Panc1 (cell line): ENCODE measurements at places on chromosomes 11 and 22. TPM values are rescaled to one million over a fixed set of nuclear protein-coding genes. Genes with fewer than 3 reads are reported as not detected.

GRCh38 chr11:20342347-20343141 lies 21.0 kb upstream of the HTATIP2 start:
- peaks cover 5% of the 10 kb centered on the region; the same call in 1 of the 2 replicates for H3K27me3 ChIP-seq
- H3K4me3 ChIP-seq, result no peak overlapping the region
- DNase-seq, result no peak
- H3K4me1 ChIP-seq, result no peaks in the 10 kb centered on the region
- H3K36me3 ChIP-seq, result no peaks in the 10 kb centered on the region
- no peak overlapping the region for H3K27ac ChIP-seq

DNA sequence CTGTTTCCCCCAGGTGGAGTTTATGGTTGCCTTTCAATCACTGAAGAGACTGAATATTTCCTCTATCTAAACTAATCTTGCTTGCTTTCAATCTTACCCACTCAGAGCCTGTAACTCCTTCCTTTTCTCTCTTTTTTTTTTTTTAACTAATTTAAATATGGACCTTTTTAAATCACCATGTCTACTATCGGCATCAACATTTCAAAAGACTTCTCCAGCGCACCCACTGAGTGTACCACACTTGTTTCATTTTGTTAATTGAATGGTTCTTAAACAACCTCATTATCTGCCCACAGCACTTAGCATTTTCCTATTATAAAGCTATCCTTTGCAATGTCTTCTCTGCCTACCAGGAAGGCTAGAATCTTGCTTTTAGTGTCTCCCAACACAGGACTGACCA lies 1212.5 kb downstream of the LRRC4C start:
- H3K36me3 ChIP-seq, result no peaks in the 10 kb centered on the region
- no peak for DNase-seq
- no peak overlapping the region for H3K27ac ChIP-seq
- H3K27me3 ChIP-seq, result peaks cover 6% of the 10 kb centered on the region; the same call in 1 of the 2 replicates
- no peaks in the 10 kb centered on the region for H3K4me1 ChIP-seq

DNA sequence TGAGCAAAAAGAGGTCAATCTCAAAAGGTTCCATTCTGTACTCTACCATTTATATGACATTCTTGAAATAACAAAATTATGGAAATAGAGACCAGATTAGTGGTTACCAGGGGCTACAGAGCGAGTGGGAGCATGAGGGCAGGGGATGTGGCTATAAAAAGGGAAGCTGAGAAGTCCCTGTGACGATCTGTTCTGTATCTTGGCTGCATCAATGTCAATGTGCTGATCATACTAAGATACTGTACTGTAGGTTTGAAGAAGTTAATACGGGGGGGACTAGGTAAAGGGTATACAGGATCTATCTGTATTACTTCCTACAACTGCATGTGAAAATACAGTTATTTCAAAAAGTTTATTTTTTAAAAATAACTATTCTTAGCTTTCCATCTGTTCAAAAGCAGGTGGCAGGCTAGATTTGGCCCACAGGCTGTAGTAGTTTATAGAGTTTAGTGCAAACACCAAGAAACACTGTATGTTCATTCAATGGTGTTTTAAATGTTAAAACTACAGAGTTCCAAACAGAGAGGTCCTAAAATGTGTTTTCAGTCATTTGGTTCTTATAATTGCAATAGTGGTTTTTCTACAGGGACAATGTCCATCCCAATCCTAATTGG lies 78.2 kb downstream of the SMCO4 start:
- no peaks in the 10 kb centered on the region for H3K4me1 ChIP-seq
- H3K36me3 ChIP-seq, result no peaks in the 10 kb centered on the region
- no peak for DNase-seq

GRCh38 chr11:106420048-106420665 lies 342.7 kb downstream of the AASDHPPT start:
- no peaks in the 10 kb centered on the region for H3K36me3 ChIP-seq
- no peaks in the 10 kb centered on the region for H3K4me1 ChIP-seq
- H3K27me3 ChIP-seq, result no peaks in the 10 kb centered on the region
- H3K4me3 ChIP-seq, result no peak overlapping the region
- H3K27ac ChIP-seq, result no peak overlapping the region
- DNase-seq, result no peak

GRCh38 chr11:12762278-12762677 lies 88.1 kb downstream of the TEAD1 start:
- H3K27me3 ChIP-seq, result no peaks in the 10 kb centered on the region
- H3K27ac ChIP-seq, result no peak overlapping the region
- DNase-seq, result no peak
- H3K36me3 ChIP-seq, result peaks cover 3% of the 10 kb centered on the region; the same call in 1 of the 2 replicates

DNA sequence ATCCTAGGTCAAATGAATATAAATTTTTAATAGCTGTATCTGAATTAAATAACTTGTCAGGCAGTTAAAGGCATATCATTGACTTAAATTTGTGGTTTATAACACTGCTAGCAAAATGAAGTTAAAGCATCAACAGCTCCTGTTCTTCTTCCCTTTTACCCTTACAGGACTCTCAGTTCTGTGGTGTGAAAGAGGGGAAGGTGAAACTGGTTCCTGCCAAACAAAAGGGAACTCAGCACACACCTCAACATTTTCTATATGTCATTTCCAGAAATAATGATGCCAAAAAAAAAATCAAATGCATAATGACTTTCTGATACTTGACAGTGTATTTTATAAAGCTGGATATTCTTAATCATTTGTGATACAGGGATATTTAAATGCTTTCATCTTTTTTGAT lies 21.2 kb downstream of the ARL14EP start:
- H3K27me3 ChIP-seq, result no peaks in the 10 kb centered on the region
- H3K4me3 ChIP-seq, result no peak overlapping the region
- H3K27ac ChIP-seq, result no peak overlapping the region
- no peaks in the 10 kb centered on the region for H3K4me1 ChIP-seq
- DNase-seq, result no peak

- DNase-seq, result no peak
- H3K27me3 ChIP-seq, result no peaks in the 10 kb centered on the region
- H3K27ac ChIP-seq, result peak overlapping the region; percentile 79
- H3K36me3 ChIP-seq, result no peaks in the 10 kb centered on the region
- peak overlapping the region; percentile 61 for H3K4me3 ChIP-seq
- H3K4me1 ChIP-seq, result peaks cover 23% of the 10 kb centered on the region
Observed at GRCh38 chr11:85682330-85683305, 3.4 kb downstream of the CCDC89 start.

GRCh38 chr11:8792710-8793109 lies 110.1 kb downstream of the RPL27A start:
- H3K4me3 ChIP-seq, result no peak overlapping the region
- H3K36me3 ChIP-seq, result no peaks in the 10 kb centered on the region
- no peaks in the 10 kb centered on the region for H3K27me3 ChIP-seq
- H3K4me1 ChIP-seq, result no peaks in the 10 kb centered on the region
- no peak overlapping the region for H3K27ac ChIP-seq

GRCh38 chr11:6824136-6824823 lies 21.2 kb upstream of the OR10A5 start:
- H3K27me3 ChIP-seq, result no peaks in the 10 kb centered on the region
- DNase-seq, result no peak
- no peaks in the 10 kb centered on the region for H3K36me3 ChIP-seq

DNA sequence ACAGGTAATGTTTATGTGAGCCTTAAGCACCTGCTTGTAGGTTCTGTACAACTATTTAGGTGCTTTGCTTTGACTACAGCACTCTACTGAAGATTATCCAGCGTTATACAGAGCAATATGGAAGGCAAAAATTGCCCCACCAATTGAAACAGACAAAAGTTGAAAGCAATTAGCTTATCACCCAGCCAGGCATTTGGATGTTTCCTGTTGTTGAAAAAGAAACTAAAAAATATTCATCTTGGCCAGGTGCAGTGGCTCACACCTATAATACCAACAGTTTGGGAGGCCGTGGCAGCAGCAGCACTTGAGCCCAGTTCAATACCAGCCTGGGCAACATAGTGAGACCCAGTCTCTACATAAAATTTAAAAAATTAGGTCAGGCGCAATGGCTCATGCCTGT lies 18.5 kb downstream of the ATL3 start:
- peaks cover 17% of the 10 kb centered on the region; the same call in 1 of the 2 replicates for H3K36me3 ChIP-seq
- DNase-seq, result no peak
- H3K27me3 ChIP-seq, result no peaks in the 10 kb centered on the region

The UCP3 gene
- total RNA-seq, result 0.46 TPM

The FGF4 gene
- total RNA-seq, result not detected

The MS4A12 gene
- not detected for total RNA-seq

The BDNF gene
- total RNA-seq, result 0.36 TPM

The SLC16A8 gene
- total RNA-seq, result not detected

The MRGPRX4 gene
- total RNA-seq, result not detected
